ENCODE measurements at places on chromosomes 13 and 19.
A peak's percentile ranks its signal among the peaks of the same experiment; 100 is the strongest.

DNA sequence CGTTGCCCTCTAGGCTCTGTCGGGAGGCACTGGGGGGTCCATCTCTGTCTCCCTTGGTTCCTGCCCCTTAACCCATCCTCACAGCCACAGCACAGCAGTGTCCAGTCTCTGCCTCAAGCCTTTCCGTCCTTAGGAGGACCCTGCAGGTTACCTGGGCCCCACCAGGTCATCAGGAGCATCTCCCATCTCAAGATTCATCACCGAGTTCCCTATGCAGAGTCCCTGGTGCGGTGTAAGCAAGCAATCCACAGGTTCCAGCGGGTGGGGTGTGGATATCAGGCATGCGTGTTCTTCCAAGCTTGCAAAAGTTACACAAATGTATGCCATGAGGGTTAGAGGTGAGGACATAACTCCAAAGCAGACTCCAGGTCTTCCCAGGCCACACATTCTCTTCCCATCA lies 20.9 kb upstream of the GAS6 start:
- no peak for DNase-seq

DNA sequence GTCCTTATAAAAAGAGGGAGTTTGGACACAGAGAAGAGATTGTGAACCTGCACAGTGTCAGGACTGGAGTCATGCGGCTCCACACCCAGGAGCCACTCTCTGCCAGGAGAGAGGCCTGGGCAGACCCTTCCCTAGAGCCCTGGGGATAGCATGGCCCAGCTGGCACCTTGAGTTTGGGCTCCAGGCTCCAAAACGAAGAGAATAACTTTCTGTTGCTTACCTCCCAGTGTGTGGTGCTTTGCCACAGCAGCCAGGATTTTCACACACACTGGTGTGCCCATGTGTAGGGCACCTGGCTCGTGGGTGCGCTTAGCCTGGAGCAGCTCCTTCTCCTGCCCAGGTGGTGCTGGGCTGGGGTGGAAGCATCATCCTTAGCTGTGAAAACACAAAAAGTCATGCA lies 344.3 kb downstream of the TEX29 start:
- no peak for DNase-seq

GRCh38 chr19:1840541-1841115 lies 7.7 kb downstream of the REXO1 start:
- no peak for DNase-seq

- DNase-seq = no peak
Observed at GRCh38 chr13:98496966-98497365, 79.9 kb downstream of the STK24 start.

DNA sequence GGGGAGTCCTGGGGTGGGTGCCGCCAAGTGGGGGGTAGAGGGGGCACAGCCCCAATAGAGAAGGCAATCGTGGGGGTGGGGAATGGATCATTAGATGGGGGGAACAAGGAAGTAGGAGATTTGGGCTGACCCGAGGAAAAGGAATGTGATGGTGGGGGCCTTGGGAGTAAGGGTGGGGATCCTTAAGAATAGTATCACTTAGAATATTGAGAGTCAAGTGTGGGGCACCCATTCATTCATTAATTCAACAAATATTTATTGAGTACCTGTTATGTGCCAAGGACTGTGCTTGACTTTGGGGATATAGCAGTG lies 641 bp downstream of the PPP5C start:
- DNase-seq = no peak

DNA sequence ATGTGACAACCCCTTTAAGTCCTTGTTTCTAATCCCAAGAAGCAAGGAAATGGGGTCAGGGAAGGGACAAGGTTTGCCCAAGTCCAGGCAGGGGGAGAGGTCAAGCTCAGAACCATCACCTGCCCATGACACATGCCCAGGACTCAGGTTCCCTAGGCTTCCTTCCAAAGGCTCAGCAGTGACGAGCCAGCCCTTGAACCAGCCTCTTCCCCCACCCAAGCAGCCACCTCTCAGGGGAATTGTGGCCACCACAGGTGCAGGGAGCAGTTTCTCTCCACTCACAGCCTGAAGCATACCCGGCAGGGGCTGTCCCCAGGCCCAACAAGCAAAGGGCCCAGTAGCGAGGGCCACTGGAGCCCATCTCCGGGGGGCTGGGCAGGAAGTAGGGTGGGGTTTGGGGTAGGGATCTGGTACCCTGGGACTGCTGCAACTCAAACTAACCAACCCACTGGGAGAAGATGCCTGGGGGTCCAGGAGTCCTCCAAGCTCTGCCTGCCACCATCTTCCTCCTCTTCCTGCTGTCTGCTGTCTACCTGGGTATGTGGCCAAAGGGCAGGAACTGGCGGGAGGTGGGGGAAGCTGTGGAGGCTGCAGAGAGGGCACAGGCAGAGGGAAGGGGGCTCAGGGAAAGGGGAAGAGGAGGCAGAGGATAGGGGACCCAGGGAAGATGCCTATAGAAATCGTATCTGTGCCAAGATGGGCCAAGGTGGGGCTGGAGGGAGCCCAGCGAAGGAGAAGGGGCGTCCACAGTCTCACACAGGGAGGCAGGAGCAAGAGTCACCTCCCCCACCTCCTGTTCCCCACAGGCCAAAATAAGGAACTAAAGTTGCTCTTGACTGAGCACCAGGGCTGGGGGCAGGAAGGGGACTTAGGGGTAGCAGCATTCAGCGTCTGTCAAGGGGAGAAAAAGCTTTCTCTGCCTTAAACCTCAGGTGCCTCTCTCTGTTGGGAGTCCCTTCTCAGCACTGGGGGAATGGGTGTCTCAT lies at the start of gene CD79A:
Gene CD79A (plus strand): TSS at position 433 of the 986 bp plus-strand sequence. CDS start 26 bp downstream, at position 459.
- peak; percentile 71 for DNase-seq

DNA sequence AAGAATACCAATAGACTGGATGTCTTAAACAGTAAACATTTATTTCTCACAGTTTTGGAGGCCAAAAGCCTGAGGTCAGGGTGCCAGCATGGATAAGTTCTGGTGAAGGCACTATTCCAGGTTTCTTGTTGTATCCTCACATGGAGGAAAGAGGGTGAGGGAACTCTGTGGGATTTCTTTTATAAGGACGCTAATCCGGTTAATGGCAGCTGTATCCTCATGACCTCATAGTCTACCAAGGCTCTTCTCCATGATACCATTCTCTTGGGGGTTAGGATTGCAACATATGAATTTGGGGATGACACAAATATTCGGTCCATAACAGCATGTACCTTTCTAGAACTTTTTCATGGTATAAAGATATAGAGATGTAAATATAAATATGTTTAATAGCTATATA lies 412.0 kb downstream of the LMO7 start:
- DNase-seq = no peak

GRCh38 chr19:33234092-33234491 lies 8.4 kb upstream of the SLC7A10 start:
- no peak for DNase-seq

DNA sequence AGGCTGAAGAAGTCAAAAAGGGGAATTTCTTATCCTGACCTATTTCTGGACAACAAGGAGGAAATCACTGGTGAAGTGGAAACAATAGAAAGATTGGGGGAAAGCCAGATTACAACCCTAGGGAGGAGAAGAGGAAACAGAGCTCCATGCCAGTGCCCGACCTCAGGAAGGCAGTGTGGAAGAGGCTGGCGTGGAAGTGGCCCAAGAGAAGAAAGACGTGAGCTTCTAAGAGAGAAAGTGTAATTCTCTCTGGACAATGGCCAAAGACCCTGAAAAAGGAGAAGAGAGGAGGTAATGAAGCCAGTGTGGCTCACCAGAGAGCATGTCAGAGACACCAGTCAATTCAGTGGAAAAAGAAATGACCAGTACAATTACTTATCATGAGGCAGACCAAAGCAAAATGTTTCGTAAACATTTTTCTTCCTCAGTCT lies 52.6 kb upstream of the URAD start:
- DNase-seq = peak; percentile 24

GRCh38 chr13:50236898-50237318 lies 221.7 kb downstream of the KCNRG start:
- no peak for DNase-seq

GRCh38 chr13:91017669-91018053 lies 329.8 kb upstream of the MIR17HG start:
- peak; percentile 77 for DNase-seq

DNA sequence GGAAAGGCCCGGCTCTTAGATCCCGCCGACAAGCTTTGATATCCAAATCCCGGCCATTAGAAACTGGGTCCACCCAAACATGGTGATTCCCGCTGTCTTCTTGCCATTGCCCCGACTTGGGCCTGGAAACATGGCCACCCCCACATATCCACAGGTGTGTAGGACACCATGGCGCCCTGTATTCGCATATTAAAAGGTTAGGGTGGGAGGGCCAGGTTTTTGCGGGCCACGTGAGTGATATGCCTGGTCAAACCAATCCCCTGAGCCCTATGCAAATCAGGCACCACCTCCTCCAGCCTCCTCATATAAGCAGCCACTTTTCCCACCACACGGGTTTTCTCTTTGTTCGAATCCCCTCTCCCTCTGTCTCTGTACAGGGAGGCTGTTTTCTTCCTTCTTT lies 766.4 kb downstream of the UQCRFS1 start:
- no peak for DNase-seq

DNA sequence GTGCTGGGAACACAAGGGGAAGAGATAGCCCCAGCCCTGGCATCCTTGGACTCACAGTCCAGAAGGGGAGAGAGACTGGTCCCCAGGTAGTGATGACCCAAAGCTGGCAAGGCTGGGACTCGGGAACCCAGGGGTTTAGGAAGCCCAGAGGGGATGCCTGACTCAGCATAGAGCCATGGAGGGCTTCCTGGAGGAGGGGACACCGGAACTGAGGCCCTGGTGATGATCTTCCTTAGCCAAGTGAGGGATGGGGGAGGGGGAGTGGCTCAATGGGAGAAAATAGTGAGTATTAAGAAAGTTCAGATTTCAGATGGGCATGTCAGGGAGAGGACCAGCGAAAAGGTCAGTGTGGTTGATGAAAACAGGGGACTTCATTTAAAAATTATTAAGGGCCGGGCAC lies 26.8 kb downstream of the EXOC3L2 start:
- no peak for DNase-seq

DNA sequence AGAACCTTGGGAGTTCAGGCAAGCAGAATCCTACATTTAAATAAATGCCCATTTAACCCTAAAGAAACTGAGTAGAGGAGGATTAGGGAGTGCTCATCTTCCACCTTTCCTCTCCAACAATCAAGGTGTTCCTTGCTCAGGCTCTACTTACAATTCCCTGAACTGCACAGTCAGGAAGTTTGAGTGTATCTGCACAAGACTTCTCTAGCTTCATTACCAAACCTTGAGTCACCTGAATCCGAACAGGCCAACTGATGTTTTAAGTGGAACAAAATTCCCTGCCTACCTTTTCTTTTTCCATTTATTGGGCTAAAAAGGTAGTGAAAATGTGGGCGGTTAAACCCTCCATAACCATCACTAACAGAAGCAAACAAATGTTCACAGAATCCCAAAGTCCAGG lies 78.3 kb downstream of the FOXO1 start:
- DNase-seq = no peak

DNA sequence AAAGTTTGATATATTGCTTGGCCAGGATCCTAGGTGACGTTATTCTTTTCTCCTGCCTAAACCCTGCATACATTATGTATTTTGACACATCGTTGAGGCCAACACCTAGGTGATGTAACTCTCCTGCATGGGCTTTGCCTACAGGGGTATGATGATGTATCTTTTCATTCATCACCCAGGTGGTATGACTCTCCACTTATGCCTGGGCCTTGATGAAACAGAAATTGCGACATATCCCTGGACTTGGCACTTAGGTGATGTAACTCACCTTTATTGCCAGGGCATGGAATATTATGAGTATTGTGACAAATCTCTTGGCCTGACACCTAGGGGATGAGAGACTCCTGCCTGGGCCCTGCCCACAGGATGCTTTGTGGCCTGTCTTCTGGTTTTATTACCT lies 18.5 kb upstream of the ZNF681 start:
- no peak for DNase-seq

DNA sequence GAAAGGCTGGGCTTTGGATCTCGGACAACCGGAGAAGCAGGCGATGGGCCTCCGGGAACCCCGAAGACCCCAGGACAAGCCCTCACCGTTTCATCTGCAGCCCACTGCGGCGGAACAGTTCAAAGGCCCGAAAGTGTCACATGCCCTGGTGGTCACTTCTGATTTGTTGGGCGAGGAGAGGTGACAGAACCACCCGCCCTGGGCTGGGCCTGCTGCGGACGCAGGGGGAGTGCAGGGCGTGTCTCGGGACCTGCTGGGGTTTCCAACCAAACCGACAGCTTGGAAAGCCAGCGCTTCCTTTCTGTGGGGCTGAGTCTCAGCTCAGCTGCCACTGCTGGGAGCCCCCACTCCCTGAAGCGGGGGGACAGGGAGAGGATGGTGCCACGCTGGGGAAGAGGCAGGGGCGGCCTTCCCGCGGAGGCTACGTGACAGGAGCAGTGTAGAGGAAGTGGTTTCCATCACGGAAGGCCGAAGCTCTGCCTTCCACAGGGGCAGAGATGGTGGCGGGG lies 22.8 kb upstream of the ZBTB7A start:
- DNase-seq = peak; percentile 90

GRCh38 chr13:67735651-67736050 lies 505.5 kb upstream of the PCDH9 start:
- no peak for DNase-seq

DNA sequence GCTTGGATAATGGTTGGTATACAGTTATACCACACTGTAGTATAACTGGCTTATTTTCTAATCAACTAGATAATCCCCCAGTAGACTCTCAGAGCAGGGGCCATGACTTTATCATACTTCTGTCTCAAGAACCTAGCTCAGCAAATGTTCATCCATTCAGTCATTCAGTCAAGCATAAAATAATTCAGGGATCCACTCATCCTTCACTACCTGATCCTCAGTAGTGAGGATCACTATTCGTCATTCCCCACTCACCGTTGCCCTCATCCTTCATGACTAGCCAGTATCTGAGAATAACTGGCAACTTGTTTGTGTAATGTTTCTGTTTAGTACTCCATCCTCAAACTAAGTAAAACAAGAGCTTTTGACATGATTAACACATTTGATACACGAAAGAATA lies 77.6 kb downstream of the TSC22D1 start:
- DNase-seq = no peak

DNA sequence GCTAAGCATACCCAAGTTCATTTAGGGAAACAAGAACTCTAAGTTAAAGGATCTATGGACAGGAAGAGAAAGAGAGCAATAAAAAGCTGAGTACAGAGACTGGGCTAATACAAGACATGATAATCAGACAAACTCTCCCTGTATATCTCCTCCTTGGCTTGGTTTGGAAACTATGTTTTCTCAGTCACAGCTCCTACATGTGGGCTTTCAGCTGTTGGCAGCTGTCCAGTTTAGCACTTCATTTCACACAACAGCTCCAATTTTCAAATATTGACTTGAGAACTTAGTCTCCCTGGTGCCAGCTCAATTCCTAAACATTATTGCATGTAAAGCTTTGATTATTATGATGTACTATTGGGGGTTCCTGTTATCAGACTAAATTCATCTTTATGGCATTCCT lies 222.8 kb upstream of the OBI1 start:
- DNase-seq = no peak

GRCh38 chr13:85140192-85140591 lies 659.0 kb downstream of the SLITRK6 start:
- DNase-seq = no peak

Data from hematopoietic multipotent progenitor cell treated with erythropoietin and hydrocortisone succinate and interleukin-3 and kit ligand, for 6 days (in vitro differentiated cells).